Cardiac fibroblast (primary cell): ENCODE measurements at places on chromosomes 4 and X.

DNA sequence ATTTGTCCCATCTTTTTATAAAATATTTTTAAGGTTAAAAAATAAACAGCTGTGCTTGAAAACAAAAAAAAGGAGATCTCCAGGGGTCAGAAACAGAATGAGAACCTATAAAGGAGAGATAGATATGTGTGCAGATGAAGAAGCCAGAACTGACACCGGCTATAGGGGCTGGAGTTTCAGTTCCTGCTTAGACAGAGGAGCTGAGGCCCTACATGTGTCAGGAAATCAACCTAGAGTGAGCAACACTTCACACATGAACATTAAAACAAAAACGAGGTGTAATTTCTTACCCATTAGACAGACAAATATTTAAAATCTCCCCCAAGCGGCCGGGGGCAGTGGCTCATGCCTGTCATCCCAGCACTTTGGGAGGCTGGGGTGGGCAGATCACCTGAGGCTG is 17.8 kb upstream of the HUWE1 start:
- no peak for DNase-seq

DNA sequence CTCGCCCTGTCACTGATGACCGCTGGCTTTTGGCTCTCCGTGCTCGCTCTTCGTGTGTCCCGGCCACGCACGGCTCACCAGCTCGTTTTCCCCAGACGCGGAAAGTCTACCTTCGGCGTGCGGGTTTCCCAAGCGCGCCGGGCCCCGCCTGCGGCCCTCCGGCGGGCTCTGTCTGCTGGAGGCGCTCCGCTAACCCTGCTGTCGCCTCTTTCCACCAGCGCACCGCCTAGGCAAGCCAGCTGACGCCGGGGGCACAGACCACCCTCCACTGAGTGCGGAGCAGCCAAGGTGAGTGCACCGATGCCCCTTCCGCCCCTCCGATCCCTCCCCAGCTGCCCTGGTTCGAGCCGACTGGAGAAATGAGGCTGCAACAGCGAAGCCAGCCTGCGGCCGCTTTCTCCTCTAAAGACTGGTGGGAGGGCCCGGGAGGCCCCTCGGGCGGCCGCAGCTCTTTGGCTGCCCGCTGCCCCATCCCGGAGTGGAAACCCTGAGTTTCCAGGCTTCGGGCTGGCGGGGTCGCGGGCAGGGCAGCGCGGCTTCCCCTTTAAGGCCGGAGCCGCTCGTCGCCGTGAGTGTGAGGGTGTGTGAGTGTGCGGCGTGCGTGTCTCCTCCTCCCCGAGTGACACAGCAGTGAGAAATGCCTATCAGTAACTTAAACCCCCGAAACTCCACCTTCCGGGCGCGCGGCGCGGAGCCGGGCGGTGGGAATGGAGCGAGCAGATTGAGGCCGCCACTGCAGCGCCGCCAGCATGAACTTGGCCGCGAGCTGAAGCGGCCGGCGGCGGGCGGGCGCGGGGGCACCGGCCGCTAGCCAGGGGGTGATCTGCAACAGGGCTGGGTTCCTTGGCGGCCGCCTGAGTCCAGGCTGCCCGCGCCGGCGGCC is at the start of gene MAMLD1:
MAMLD1 (plus strand) TSS at position 719 of the 883 bp plus-strand sequence. CDS start 82,200 bp downstream, outside the sequence.
- DNase-seq, result peak; percentile 80

DNA sequence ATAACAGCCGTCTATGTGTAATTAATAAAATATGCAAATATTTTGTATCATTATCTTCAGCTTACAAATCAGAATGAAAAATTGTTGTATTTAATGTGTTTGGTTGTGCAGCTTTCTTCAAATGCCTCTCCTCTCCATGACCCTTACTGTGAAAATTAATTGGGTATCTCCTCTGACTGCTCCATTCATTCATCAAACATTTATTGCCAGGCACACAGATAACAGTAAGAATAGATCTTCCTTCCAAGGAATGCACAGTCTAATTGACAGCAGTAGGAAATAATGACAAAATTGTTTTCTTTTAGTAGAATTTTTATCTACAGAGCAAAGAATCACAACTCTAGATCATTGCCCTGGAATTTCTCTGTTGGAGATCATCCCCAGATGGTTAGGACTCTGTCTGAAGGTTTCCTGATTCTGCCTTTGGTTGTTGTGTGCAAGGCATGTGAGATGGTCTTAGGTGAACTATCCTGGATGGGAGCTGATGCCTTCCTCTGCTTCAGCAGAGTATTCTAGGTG is 395.0 kb upstream of the FAT1 start:
- no peak for DNase-seq

GRCh38 chr4:101221294-101221693 is 126.0 kb downstream of the PPP3CA start:
- no peak for DNase-seq

GRCh38 chrX:50812995-50813842 is 775 bp downstream of the SHROOM4 start:
- DNase-seq, result peak; percentile 58

DNA sequence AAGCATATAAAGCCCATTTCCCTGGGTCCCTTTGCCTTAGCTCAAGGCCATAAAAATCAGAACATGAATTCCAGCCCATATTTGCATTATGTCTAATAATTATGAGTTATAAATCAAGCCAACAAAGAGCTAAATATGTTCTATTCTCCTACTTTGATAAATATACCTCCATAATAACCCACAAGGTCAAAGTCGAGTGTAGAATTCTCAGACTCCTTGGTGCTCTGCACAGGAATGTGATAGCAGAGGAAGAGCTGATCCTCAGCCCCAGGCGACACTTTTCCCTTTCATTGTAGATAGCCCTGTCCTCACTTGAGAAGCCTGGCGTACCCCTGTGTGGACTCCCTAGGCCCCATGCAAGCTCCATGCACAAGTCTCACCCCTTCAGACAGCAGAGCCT is 85.6 kb downstream of the CASP3 start:
- no peak for DNase-seq

DNA sequence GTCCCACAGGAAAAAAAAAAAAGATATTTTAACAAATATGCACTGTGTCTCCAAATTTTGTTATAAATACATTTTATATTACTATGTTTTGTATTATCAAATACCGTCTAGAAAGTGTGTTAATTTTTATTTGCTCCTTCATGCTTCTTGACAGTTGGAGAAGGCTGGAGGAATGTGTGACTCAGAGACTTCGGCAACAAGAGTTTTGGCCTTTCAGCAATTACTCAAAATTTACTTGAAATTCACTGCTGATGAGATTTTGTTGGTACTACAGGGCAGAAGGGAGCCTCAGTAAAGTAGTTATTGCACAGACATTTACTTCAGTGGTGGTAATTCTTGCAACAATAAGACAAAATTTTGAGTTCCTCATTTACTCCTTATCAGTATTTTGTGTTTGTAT is 2164.0 kb downstream of the PCDH7 start:
- DNase-seq, result no peak

- DNase-seq, result no peak
These were observed at the start of gene SLC38A5 for GRCh38 chrX:48470110-48470832. TSS of gene SLC38A5 (minus strand) at chrX:48470260. CDS start at chrX:48467924, 2,336 bp downstream.

- peak; percentile 12 for DNase-seq
These were observed 86.4 kb upstream of the MED14 start for GRCh38 chrX:40821780-40822179.

GRCh38 chr4:123984886-123985285 is 588.3 kb downstream of the SPRY1 start:
- peak; percentile 36 for DNase-seq

DNA sequence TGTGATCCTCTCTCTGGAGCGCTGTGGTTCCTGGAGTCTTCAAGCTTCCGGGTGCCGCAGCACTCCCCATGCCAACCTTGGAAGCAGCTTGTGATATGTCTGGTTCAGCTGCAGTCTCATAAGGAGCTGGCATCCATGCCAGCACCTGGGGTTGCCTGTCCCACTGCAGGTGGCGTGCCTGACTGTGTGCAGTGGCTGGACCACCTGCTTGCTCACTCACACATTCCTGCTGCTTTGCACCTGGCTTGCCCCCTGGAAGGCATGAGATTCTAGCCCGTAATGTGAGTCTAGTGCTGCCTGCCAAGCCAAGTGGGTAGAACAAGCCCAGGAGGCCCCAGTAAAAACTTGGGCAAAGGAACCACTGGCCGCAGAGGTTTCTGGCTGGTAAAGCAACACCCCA is 687.2 kb upstream of the AADAT start:
- DNase-seq, result no peak

- DNase-seq, result no peak
These were observed 234.5 kb upstream of the DKK2 start for GRCh38 chr4:107270614-107271013.

- no peak for DNase-seq
These were observed 35.5 kb upstream of the PLAC8 start for GRCh38 chr4:83149865-83150652.

DNA sequence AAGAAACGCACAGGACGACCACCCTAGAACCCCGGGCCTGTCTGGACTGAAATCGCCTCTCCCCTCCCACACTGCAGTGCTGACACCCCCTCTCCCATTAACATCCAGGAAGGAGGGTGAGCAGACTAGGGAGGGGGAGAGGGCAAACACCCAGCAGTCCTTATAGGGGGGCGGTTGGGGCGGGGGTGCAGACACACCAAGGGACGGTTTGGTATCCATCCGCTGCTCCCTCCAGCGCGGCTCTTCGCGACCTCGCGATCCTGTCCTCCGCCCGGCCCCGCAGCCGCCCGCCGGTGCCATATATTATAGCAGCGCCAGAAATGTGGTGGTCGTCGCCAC is 411 bp upstream of the GPRASP1 start:
- no peak for DNase-seq

- DNase-seq, result peak; percentile 85
These were observed 738.3 kb upstream of the FRG1 start for GRCh38 chr4:189202182-189202868.

DNA sequence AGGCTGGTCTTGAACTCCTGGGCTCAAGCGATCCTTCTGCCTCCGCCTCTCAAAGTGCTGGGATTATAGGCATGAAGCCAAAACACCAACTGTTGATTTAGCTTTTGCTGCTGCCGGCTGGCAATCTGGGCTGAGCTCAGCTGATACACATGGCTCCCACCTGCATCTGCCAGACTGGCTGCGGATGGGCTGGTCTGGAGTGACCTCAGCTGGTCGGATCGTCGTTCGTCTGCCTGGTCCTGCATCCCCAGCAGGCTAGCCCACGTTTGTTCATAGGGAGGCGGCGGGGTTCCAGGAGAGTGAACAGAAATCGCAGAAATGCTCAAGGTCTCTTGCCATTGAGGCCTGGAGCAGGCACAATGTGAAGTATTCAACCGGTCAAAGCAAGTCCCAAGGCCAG is 74.4 kb upstream of the DDX3X start:
- no peak for DNase-seq

DNA sequence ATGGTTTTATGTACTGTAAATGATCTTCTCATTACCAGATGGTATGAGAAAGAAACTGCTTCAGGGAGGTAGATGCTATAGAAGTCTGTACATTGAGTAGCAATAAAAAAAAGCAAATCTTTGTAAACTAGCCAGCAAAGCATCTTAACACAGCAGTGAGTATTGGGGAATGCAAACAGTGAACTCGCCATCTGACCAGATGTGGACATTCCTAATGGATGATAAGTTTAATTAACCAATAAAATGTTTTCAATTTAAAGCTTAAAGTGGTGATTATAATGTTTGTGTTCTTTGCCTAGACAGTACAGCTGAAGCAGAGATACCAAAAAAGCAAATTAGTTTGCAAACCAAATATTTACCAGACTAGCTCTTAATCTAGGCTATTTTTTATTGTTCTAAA is 1144.2 kb downstream of the FAT4 start:
- DNase-seq, result no peak

DNA sequence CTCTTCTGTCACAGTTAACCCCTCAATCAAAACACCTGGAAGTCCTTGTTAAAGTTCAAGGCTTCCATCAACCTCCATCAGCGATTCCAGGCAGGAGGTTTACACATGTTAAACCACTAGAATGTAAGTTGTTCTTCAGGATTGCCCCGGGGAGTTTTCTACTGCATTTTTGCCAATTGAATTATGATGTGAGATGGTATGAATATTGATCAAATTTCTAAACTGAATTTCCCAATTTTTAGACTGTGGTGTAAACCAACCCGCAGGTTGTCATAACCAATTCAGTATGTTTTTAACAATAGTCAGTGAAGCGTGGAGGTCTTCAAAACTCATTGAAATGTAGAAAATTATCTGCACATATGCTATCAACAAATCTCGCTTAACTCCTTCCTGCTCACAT is 21.2 kb upstream of the TENM3 start:
- no peak for DNase-seq

DNA sequence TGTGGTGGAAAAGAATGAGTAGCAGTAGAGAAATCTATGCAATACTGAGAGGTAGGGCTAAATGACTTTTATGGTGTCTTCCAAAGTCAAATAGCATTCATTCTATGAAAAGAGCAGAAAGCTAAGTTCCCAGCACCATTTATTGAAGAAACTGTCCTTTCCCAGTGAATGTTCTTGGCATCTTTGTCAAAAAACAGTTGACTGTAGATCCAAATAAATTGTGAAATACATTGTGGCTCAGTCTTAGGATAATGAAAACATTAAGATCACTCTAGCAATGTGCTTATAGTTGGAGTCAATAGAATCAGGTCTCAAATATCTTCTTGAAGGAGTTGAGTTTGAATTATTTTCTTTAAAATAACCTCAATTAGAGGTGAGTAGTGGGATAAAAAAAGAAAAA is 19.4 kb downstream of the AREG start:
- no peak for DNase-seq

- DNase-seq, result peak; percentile 57
These were observed 9.7 kb downstream of the UNC5C start for GRCh38 chr4:95539106-95539505.

GRCh38 chr4:151169900-151170299 is 70.5 kb downstream of the RPS3A start:
- DNase-seq, result peak; percentile 40
